Keratinocyte (primary cell): ENCODE measurements at places on chromosomes 1 and 21.
A peak's percentile ranks its signal among the peaks of the same experiment; 100 is the strongest.

DNA sequence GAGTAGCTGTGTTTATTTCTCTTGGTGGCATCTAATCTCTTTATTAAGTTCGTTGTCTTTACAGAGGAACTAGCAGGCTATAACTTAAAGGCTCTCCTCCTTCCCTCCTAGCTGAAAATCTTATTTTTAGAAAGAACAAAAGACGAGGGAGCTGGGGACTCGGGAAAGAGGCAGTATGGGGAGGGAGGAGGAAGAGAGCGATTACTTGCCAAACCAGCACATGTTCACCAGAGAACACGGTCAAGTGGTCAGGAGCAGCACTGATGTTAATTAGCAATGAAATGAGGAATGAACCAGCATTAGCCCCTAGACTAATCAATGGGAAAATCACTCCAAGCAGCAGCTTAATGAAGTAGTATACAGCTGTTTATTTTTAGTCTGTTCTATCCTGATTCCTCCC lies 171.3 kb upstream of the ESRRG start:
- H3K36me3 ChIP-seq: no peaks in the 10 kb centered on the region
- H3K27me3 ChIP-seq: no peaks in the 10 kb centered on the region
- H3K4me1 ChIP-seq: peaks cover 11% of the 10 kb centered on the region
- H3K4me3 ChIP-seq: no peak overlapping the region

GRCh38 chr1:64545118-64545843 lies 75.4 kb downstream of the CACHD1 start:
- DNase-seq: no peak
- H3K4me3 ChIP-seq: no peak overlapping the region
- no peak overlapping the region for H3K27ac ChIP-seq
- no peaks in the 10 kb centered on the region for H3K36me3 ChIP-seq
- H3K4me1 ChIP-seq: no peaks in the 10 kb centered on the region

GRCh38 chr1:236173174-236173767 lies 30.9 kb downstream of the GPR137B start:
- no peak overlapping the region for H3K27ac ChIP-seq
- H3K27me3 ChIP-seq: no peaks in the 10 kb centered on the region

- no peak overlapping the region for H3K27ac ChIP-seq
- no peaks in the 10 kb centered on the region for H3K36me3 ChIP-seq
- no peaks in the 10 kb centered on the region for H3K4me1 ChIP-seq
- no peak for DNase-seq
- H3K27me3 ChIP-seq: no peaks in the 10 kb centered on the region
Observed at GRCh38 chr1:243974451-243975292, 76.4 kb upstream of the ZBTB18 start.

DNA sequence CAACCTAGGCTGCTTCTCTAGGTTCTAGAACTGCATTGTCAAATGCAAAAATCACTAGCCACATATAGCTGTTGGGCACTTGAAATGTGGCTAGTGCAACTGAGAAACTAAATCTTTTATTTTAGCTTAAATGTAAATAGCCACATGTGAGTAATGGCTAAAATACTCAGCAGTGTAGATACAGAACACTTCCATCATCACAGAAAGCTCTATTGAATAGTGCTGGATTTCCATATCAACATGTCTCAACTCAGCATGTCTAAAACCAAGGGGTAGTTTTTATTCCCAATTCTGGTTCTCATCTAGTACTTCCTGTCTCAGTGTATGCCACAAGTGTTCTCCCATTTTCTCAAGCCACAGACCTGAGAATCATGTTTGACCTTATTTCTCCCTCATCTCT lies 7.5 kb upstream of the TP53BP2 start:
- no peaks in the 10 kb centered on the region for H3K36me3 ChIP-seq
- no peak overlapping the region for H3K27ac ChIP-seq
- H3K4me3 ChIP-seq: no peak overlapping the region
- no peaks in the 10 kb centered on the region for H3K4me1 ChIP-seq
- DNase-seq: no peak
- H3K27me3 ChIP-seq: no peaks in the 10 kb centered on the region

DNA sequence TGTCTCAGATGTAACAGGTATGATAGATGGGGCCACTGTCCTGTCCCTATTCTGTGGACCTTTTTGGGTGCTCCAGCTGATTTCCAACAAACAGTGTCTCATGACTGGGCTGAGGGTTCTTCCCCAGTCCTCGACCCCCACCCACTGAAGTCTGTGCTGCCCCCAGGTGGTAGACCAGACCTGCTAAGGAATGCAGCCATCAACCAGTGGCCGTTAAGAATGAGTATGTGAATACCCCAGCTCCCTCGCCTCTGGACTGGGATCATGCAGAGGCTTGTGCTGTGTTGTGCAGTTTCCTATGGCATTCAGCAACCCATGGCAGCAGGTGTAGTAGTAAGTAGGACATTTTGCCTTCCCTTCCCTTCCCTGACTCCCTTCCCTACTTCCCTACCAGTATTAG lies 183.1 kb upstream of the KAZN start:
- peaks cover 4% of the 10 kb centered on the region for H3K4me1 ChIP-seq
- no peaks in the 10 kb centered on the region for H3K36me3 ChIP-seq
- no peak overlapping the region for H3K27ac ChIP-seq
- no peaks in the 10 kb centered on the region for H3K27me3 ChIP-seq

DNA sequence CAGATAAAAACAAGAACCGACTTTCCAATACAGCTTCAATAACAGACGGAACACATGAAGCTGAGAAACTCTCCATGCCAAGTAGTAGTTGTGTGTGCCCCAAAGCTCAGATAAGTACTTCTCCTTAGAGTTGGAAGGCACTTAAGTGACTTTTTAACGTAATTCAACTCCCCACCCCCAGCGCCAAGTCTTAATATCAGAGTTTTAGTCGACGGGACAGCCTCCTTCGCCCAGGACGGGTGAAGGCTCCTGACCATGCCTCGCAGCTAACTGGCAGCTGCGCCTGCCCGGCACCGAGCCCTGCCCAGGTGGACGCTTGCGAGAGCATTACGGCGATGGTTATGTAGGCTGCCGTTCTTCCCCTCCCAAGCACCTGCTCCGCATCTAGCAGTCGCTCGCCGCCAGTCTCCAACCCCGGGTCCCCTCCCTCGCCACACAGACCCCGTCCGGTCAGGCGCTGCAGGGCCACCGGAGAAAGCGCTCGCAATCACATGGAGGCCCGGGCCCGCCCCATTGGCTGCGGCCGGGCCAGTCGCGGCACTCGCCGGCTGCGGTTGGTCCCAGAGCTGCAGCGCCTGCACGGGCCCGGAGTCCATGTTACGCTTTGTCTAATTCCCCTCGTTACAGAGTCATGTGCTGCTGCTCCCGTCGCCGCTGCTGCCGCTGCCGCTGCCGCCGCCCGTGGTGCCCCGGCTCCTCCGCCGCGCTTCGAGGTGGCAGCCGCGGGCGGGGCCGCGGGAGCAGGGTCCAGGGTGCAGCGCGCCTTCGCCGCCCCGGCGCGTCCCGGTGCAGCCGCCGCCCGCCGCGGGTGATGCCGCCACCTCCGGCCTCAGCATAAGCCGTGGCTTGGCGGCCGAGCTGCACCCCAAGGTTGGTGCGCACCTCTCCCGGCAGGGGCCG lies at the start of gene LRRC8D:
TSS of gene LRRC8D (plus strand) at position 611 of the 900 bp plus-strand sequence. CDS start 112,037 bp downstream, outside the sequence.
- DNase-seq: no peak
- H3K27me3 ChIP-seq: peaks cover 5% of the 10 kb centered on the region
- peak within 1 kb of the TSS; percentile 59 for H3K4me3 ChIP-seq
- H3K36me3 ChIP-seq: no peaks in the 10 kb centered on the region
- H3K4me1 ChIP-seq: peaks cover 5% of the 10 kb centered on the region
- H3K27ac ChIP-seq: no peak within 1 kb of the TSS
